ENCODE measurements at places on chromosomes 5 and 9.

- H3K27me3 ChIP-seq: no peaks in the 10 kb centered on the region
- no peaks in the 10 kb centered on the region for H3K36me3 ChIP-seq
- no peak for DNase-seq
- no peak overlapping the region for H3K4me3 ChIP-seq
- no peaks in the 10 kb centered on the region for H3K4me1 ChIP-seq
Measured at GRCh38 chr9:15333376-15333881, 26.4 kb upstream of the TTC39B start.

DNA sequence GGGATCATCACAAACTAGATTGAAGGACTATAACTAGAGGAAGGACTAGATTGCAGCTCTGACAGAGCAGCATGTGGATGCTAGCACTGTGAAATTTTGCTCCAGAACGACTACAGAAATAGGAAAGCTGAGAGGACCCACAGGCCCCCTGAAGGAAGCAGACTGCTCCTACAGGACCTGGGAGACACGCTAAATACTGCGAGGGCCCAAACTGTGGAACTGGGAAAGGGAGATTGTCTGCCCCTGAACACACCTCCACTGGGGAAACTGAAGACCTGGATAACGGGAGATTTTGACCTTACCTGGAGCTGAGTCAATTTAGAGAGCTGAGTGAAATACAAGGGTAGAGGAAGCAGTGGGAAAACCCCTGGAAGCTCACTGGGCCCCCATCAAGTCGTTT, 19.2 kb downstream of the TRIM36 start:
- H3K27me3 ChIP-seq: no peaks in the 10 kb centered on the region
- H3K36me3 ChIP-seq: no peaks in the 10 kb centered on the region
- no peak overlapping the region for H3K27ac ChIP-seq

GRCh38 chr5:75681125-75681830, 36.0 kb downstream of the POC5 start:
- peaks cover 29% of the 10 kb centered on the region for H3K36me3 ChIP-seq
- no peak for DNase-seq
- H3K27me3 ChIP-seq: no peaks in the 10 kb centered on the region
- no peak overlapping the region for H3K4me3 ChIP-seq

GRCh38 chr5:96936431-96937320, 796 bp downstream of the LNPEP start:
- peak overlapping the region; percentile 86 for H3K4me3 ChIP-seq
- H3K27ac ChIP-seq: peak overlapping the region; percentile 99
- H3K4me1 ChIP-seq: peaks cover 75% of the 10 kb centered on the region
- no peaks in the 10 kb centered on the region for H3K27me3 ChIP-seq

GRCh38 chr5:173020154-173020581, 36.0 kb upstream of the CREBRF start:
- no peak for DNase-seq
- peaks cover 6% of the 10 kb centered on the region for H3K4me1 ChIP-seq
- no peaks in the 10 kb centered on the region for H3K27me3 ChIP-seq
- H3K36me3 ChIP-seq: peaks cover 22% of the 10 kb centered on the region
- H3K4me3 ChIP-seq: no peak overlapping the region
